ENCODE measurements at places on chromosomes 5 and 9. TPM values are rescaled to one million over a fixed set of nuclear protein-coding genes. Genes with fewer than 3 reads are reported as not detected.

- no peak for DNase-seq
Observed at GRCh38 chr9:33404788-33405362, 2.5 kb upstream of the AQP7 start.

The TAF11L6 gene
- not detected for total RNA-seq

The C5orf34 gene
- 9.8 TPM for total RNA-seq

DNA sequence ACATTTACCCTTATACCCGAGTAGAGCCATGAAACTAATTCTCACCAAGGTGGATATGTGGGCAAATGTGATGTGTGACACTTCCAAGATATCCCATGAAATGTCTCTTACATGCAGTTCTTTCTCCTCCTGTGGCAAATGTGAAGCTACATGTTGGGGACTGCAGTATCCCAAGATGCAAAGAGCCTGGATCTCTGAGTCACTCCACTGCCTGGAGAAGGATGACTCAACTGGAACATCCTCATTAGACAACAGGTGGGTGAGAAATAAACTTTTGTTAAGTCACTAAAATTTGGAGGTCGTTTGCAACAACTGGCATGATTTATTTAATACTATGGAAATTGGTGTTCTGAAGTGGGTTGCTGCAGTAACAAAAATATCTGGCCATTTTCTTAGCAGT lies 36.5 kb upstream of the TENT4A start:
- no peak for DNase-seq

The FOXI1 gene
- total RNA-seq: not detected

GRCh38 chr5:62284946-62285891 lies 20.8 kb upstream of the KIF2A start:
- DNase-seq: peak; percentile 88

DNA sequence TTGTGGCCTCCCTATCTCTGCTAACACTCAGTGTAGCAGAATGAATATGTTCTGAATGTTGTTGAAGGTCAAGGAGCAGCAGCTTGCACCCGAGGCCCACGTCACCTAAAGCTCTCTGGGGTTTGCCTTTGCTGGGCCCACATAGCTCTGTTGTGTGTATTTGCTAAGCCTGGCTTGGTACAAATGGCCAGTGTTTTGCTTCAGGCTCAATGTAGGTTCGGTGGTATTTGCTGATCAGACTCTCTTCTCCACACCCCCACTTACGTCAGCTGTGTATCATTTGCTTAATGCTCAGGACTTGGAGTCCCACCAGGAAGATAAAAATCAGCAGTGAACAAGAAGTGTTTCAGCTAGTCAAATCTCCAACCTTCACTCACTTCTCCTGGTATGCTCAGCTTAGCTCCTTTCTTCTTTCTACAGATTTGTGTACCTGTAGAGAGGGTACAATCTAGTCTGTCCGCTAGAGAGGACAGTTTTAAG lies 4.8 kb upstream of the RFESD start:
- no peak for DNase-seq

DNA sequence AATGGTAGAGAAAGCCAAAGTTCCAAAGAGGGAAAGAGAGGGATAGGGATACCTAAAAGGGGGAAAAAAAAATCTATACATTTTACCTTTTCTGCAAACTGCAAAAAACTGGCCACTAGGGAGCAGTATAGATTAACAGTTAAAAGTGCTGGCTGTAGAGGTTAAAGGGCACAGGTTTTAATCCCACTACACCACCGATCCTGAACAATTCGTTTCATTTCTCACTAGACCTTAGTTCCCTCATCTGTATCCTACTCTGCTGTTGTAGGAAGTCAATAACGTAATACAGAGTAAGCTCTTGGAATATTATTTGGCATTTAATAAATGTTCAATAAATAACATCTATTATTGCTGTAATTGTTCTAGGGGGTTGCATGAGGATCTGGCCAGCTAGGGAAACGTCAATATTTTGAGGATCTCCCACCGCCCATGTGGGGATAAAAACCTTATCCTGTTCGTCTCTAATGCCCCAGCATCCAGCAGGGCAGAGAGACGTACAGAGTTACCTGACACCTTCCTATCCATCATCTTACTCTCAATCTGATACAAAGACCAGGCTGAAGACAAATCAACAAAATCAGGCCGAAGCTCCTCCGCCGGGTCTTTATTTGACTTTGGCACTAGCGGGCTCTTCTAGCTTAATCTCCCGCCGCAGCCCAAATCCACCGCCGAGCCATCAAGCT lies 757 bp downstream of the CDC26 start:
- DNase-seq: no peak

DNA sequence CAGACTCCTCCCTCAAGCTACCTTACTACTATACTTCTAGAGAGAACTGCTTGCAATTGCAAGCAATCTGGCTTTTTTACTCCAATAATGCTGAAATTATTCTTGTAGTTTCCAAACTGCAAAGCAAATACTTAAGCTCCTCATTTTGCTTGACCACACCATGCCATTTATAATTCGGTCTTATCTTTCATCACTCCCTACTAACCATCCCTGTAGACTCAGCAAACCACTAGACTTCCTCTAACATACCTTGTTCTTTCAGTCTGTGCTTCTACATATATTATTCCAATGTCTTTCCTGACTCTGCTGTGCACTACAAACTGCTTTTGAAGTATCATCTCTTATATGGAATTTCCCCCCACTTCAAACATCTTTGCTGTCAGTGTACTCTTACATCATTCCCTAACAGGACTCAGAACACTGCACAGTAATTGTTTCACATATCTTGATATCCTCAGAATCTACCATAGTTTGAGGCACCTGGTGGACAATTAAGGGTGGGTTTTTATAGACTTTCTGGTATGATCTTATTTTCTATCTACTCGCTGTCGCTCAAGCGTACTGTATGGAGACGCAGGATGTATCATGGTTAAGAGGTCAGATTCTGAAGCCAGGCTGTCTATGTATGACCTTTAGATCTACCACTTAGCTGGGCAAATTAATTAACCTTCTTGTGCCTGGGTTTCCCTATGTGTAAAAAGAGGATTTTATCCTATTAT lies 2.8 kb downstream of the IL6ST start:
- no peak for DNase-seq

DNA sequence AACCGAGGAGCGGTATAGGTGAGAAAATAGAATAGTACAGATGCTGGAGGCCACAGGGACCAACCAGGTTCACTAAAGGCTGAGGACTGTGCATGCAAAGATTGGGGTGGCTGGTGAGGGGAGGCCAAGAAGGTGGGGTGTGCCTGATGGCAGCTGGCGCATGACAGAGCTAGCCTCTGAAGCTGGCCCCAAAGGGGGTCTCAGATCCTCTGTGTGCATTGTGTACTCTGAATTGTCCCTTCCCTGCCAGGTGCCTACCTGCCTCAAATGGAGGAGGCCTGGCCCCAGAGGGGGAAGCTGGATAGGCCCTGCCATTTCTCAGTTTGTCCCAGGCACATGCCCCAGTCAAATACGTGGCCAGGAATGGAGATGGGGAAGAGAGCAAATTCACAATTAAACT lies 63.1 kb downstream of the CRB2 start:
- DNase-seq: no peak

The SLU7 gene
- 50.1 TPM for total RNA-seq

GRCh38 chr5:58751222-58751837 lies 168.5 kb downstream of the RAB3C start:
- DNase-seq: no peak

- no peak for DNase-seq
Observed at GRCh38 chr5:176528301-176528700, 8.9 kb downstream of the RNF44 start.

The HAND1 gene
- not detected for total RNA-seq

DNA sequence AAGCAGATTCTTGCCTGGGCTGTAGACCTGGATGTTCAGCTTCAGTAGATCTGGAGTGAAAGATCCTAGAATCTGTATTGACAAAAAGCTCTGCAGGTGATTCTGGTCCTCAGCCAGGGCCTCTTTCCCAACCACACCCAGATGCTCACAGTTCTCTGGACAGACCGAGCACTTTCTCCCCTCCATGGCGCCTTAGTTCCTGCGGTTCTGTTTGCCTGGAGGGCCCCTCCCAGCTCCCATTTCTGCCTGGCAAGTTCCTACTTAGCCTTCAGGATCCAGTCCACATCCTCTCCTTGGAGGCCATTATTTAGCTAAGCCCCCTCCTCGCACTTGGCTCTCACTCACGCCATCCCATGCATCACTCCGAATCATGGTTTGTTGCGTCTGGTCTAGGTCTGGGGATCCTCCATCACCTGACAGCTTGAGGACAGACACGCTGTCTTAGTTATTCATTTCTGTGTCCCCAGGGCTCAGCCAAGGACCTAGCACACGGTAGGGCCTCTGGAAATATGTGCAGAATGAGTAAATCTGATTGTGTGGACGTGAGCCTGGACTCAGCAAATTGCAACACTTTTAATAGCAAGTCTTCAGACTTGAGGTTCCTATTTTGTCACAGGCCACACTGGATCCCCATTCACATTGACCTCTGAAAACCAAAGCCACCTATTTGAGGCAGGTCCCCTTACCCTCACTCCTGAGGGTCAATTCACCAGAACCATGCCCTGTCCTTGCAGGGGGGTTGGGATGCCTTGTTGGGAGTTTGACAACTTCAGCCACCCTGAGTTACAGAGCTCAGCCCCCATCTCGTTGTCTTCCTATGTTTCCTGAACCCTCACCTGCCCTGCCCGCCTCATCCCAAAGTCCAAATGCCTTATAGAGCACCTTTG lies 50.7 kb downstream of the COL15A1 start:
- DNase-seq: no peak

The PCDHGA8 gene
- total RNA-seq: not detected

The RABL6 gene
- 123 TPM for total RNA-seq

- DNase-seq: no peak
Observed at GRCh38 chr5:155461304-155461703, 447.7 kb downstream of the KIF4B start.
